Stimulated activated CD8-positive, alpha-beta memory T cell treated with anti-CD3 and anti-CD28 coated beads, Interleukin-4, amount 100 ng/mL, for 1 hour (primary cell): ENCODE measurements at places on chromosomes 6 and 20.

DNA sequence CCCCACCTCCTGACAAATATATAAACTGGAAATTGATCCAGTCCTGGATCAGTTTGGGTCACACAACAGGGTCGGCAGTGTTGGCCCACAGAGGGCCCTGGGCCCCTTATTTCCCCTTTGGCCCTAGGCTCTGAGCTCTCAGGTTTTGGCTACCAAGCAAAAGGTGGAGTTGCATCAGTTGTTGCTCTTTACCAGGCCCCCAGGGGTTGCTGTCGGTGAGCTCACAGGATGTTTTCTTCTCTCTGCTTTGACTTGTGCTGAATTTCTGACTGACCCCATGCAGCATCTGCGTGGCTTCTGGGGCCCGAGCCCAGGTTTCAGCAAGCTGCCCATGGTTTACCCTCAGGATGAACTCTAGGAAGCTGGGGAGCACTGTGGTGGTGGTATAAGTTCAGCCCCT is 44.6 kb downstream of the PPARD start:
- DNase-seq: no peak

DNA sequence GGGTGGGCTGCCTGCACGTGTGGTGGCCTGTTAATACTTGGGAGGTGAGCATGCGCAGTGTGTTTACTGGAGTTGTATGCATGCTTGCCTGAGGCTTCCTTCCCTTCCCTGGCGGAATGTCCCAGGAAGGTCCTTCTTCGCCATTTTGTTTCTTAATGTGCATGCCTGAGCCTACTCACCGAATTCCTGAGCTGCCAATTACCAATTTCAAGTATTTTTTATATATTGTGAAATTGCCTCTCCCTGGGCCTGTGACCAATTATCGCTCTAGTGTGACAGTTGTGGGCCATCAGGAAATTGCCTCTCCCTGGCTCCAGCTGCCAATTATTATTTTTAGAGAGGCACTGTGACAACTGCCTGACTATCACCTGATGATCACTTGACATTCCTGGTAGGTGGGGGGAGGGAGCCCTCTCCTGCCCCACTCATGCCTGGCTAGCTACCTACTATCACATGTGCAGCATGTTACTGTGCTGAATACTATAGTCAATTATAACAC is 70.0 kb downstream of the FAM50B start:
- DNase-seq: no peak

GRCh38 chr6:42968126-42968701 is 7.7 kb downstream of the GNMT start:
- no peak for DNase-seq

DNA sequence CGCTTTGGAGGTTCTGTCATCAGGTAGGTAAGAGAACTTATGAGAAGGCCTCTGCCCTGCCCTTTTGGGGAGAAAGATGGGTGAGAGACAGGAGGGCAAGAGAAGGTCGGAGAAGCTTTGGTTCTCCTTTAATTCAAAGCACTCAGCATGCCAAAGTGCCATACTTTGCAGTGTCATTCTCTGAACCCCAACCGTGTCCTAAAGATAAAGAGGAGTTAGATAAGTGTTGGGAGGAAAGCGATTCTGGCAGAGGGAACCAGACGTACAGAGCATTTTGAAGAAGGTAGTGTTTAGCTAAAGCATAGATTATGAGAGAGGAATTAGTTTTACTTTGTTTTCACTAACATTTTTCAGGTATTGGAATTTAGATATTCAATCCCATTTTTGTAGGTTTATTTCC is 40.3 kb downstream of the NKAIN2 start:
- no peak for DNase-seq

DNA sequence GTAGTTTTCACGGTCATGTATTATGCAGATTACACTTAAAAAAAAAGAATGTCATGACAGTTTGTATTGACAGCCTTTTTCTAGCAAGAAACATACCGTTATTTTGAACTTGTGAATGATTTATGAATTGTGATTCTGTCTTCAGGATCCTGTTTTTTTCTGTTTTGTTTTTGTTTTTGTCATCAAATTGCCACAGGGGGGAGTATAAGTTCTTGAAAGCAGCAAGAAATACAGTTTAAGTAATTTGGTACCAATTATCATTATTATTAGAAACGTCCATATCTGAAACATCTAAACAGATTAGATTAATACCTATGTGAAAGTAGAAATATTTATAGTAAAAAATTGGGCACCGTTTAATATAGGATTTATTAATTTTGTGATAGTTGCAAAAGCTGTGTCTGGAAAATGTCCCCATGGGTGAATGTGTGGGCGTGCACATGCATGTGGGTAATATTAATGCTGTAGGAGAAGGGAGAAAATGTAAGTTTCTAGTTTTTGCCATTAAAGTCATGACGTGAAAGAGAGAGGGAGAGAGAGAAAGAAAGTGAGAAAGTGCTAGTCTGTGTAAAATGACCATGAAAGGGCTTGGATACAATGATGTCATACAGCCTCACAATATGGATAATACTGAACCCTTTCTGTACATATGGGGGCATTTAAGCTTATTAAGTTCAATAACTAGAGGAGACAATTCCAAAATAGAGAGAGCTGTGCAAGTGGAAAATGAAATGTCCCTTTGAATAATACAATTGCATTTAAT is 9.4 kb upstream of the CCN2 start:
- no peak for DNase-seq
